ENCODE measurements at places on chromosomes 7 and 10.

DNA sequence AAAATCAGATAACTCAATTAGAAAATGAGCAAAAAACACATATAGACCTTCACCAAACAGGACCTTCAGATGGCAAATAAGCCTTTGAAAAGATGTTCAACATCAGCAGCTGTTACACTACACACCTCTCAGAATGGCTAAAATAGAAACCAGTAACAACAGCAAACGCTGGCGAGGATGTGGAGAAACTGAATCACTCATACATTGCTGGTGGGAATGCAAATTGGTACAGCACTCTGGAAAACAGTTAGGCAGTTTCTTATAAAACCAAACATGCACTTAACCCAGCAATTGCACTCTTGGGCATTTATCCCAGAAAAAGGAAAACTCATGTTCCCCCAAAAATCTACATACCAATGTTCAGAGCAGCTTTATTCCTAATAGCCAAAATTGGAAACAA lies 37.7 kb upstream of the SMARCD3 start:
- no peak for DNase-seq

GRCh38 chr10:60903096-60903495 lies 40.9 kb downstream of the RHOBTB1 start:
- no peak for DNase-seq

DNA sequence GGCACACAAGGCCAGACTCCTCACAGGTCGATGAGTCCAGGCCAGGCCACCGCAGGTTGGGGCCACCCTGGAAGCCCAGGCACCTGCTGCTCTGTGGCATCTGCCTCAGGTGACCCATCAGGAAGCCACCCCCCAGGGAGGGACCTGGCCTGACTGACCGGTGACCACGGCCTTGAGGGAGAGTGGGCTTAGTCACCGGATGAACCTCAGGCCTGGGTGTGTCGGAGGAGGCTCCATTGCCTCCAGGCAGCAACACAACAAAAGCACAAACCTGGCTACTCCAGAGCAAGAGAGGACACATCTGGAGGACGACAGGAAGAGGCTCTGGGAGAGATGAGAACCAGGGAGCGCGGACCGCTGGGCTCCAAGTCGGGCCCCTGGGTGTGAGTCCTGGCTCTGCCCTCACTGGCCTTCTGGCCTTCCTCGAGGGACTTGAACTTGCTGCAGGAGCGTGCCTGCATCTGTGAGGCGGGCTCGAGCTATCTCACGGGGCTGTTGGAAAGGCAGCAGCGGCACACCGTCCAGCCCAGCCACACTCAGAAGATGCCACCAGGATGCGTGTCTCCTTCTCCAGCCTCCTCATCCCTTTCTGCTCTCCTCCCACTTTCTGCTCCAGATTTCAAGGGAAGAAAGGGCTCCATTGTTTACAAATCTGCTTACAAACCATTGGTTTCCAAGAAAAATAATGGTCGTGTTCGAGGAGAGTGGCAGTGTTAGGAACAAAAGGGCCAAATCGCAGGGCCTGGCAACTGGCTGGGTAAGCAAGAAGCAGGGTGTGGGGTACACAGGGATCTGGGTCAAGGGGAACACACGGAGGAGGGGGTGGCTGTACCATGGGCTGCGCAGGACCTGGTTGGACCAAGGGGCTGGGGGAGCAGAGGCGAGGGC lies 152.9 kb downstream of the ADAM12 start:
- no peak for DNase-seq

- no peak for DNase-seq
Observed at GRCh38 chr7:132234711-132235110, 341.6 kb downstream of the PLXNA4 start.

DNA sequence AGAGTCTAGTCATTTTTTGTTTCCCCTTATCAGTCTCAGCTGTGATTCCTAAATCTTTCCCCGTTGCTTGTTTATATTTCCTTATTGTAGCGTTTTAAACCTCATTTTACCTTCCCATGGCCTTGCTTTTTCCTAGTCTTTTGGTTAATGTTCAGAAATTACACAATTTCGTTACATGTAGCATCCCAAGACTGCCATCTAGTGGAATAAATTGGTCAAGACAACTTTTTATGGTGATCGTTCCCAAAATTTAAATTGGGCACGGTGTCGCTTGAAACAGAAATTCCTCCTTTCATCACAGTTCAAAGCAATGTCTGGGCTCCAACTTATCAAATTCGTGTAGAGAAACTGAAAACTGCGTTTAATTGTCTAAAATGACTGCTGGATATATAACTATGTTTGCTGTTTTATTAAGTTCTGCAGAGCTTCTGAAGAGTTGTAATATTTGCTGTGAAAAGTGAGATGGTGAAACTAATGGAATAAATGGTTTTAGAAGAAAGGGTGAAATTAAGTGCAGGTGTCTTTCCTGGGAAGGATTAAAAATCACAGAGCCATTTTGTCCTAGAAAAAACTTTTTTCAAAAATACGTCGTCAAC lies 370.2 kb downstream of the PHF14 start:
- no peak for DNase-seq

GRCh38 chr10:27345455-27345920 lies 104.9 kb upstream of the ACBD5 start:
- no peak for DNase-seq

DNA sequence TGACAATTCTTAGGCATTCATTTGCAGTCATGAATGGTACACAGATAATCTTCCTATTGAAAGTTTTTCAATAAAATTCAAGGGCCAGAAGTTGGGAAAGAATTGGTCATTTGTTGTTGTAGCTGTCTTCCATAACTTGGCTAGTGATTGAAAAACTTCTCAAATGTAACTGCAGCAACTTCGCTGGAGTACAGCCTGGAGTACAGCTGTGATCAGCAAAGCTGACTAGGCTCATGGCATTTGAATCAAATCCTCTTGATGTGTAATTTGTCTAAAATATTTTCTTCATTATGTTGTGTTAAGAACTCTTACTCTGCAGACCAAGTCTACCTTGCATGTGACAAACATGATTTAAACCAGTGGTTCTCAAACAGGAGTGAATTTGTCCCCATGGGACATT lies 226.5 kb upstream of the STEAP1 start:
- no peak for DNase-seq

- peak; percentile 40 for DNase-seq
Observed at GRCh38 chr7:23373151-23374004, 74.2 kb downstream of the MALSU1 start.

DNA sequence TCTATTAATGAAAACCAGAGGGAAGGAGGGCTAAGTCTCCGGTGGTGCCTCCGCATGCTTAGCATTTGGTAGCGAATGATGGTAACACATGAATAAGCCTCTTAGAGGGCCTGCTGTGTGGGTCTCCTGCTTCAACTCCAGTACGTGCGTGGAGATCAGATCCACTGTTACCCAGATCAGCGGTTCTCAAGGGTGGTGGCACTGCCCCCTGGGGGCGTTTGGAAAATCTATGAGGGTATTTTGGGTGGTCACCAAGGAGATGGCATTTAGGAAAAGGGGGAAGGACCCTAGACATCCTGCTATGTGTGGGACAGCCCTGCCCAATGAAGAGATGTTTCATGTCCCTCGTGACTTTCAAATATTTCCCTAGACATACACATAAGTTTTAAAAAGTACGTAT lies 57.1 kb upstream of the TM9SF3 start:
- DNase-seq = no peak

DNA sequence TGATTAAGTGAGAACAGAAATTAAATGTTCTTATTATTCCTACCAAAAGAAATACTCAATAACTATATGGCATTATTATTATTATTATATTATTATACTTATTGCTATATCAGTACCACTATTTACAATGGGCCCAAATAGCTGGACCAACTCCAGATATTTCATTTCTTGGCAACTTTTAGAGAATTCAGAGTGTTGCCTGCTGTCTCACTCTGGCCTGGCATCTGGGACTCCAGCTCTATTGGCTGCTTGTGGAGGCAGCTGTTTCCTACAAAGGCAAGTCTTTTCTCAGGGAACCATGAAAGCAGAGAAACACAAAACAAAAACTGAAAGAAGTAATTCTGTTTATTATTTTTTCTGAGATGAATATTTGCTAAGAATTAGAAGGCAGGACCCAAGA lies 105.1 kb upstream of the SORCS1 start:
- DNase-seq = no peak

DNA sequence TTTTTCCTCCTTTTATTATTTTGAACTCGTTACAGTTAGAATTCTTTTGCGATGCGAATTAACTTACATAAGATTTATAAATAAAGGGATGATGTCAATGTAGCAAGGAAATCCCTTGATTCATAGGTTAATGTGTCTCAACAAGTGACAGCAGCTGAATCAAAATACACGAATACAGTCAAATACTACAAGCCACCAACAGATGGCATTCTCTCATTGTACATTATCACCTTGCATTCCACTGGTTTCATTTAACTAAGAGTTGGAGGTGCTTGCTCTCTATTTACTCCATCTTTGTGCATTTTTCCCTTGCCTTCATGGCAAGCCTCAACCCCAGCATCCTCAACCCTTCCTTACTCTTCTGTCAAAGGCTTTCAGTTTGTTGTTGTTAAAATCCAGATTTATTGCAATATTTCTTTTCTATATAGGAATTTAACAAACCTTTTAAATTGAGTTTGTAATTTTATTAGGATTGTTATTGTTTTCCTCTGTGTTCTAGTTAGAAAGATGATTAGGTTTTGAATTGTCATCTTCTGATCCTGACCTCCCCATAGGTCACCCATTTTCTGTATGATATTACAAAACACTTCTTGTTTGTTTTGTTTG lies 78.3 kb downstream of the SLC25A40 start:
- DNase-seq = no peak

- no peak for DNase-seq
Observed at GRCh38 chr7:103990991-103991390, 1.5 kb upstream of the RELN start.

- DNase-seq = no peak
Observed at GRCh38 chr7:7704867-7705266, 13.5 kb downstream of the RPA3 start.

GRCh38 chr10:102352066-102352715 lies 43.3 kb upstream of the NFKB2 start:
- peak; percentile 76 for DNase-seq

DNA sequence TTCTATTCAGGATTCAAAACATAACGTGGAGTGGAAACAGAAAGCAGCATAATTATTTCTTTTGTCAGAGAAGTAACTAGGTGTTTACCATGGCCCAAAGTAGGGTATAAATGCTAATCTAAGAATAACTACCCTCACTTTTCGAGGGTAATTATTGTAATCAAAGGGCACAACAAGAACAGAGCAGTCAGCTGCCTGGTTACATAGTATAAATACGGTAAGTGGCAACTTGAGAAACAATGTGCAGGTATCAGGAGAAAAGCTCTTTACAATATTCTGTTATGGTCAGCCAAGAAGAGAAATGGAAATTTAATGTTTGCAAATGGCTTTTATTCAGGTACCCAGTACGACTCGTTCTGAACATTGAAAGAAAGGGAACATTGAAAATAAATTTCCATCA lies 242.0 kb upstream of the NPY start:
- no peak for DNase-seq

GRCh38 chr10:124493214-124493882 lies 31.7 kb downstream of the LHPP start:
- DNase-seq = no peak

- DNase-seq = no peak
Observed at GRCh38 chr10:62590306-62590705, 214.2 kb upstream of the ADO start.

GRCh38 chr7:49775065-49775948 lies 1.9 kb downstream of the VWC2 start:
- DNase-seq = no peak

GRCh38 chr7:44897309-44897708 lies 12.0 kb upstream of the PURB start:
- no peak for DNase-seq

GRCh38 chr10:92239600-92240288 lies 51.1 kb downstream of the CPEB3 start:
- DNase-seq = peak; percentile 19

- DNase-seq = no peak
Observed at GRCh38 chr10:4176500-4177281, 391.7 kb upstream of the KLF6 start.

DNA sequence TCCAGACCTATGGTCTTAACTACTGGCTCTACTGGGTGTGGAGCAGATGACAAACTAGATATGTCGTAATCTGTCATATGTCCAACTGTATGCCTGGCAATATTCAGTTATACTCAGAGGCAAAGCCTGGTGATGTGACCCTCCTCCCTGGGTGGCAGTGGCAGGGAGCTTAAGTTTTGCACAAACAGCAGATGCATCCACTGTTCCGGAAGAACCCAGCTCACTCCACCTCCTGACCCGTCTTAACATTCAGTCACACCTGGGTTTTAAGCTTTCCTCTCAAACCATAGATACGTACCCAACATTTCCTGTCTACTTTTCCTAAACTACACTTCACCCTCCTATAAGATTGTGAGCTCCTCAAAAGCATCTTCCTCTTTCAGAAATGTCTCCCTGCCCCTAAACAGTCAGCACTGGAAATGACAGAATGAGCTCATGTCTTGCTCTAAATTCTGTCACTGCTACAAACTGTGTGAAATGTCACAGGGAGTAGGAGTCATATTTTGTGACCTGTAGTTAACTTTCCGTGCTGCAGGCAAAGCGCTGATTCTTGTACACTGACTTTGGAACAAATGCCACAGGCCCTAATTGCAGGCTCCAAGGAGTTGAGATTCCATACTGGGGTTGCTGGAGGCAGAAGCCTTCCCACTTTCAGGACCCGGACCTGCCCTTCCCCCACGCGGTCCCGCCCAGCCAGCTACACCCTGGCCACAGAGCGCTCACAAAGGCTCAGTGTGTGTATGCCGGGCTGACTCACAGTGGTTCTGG lies 23.9 kb downstream of the SCD start:
- DNase-seq = peak; percentile 48

GRCh38 chr10:31620226-31621151 lies 301.5 kb downstream of the ZEB1 start:
- DNase-seq = no peak

GRCh38 chr7:90262438-90262837 lies 17.5 kb downstream of the CFAP69 start:
- DNase-seq = no peak

GRCh38 chr7:55177068-55177530 lies 158.3 kb downstream of the EGFR start:
- DNase-seq = no peak

DNA sequence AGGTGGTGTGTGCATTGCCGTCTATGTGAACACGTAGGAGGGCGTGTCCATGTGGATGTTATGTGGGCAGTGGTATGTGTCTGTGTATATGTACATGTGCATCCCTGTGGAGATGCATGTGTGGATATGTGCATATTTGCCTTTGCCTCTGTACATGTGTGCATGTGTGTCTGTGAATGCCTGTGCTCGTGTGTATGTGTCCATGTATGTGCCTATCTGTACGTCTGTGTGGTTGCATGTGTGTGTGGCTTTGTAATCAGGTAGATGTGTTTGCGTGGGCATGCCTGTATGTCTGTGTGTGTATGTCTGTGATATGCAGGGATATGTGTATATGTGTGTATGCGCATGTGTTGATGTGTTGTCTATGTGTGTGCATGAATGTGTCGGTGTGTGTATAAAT lies 19.7 kb downstream of the ADCY1 start:
- no peak for DNase-seq

GRCh38 chr10:71239946-71240795 lies 27.8 kb downstream of the UNC5B start:
- DNase-seq = no peak
